Stimulated activated CD8-positive, alpha-beta memory T cell treated with anti-CD3 and anti-CD28 coated beads, Interleukin-15, amount 100 ng/mL, for 4 hours (primary cell): ENCODE measurements at places on chromosomes 4 and X.
A peak's percentile ranks its signal among the peaks of the same experiment; 100 is the strongest.

- DNase-seq: no peak
Measured at GRCh38 chrX:133045986-133046385, 50.9 kb downstream of the USP26 start.

- DNase-seq: no peak
Measured at GRCh38 chr4:91279899-91280298, 1023.9 kb upstream of the GRID2 start.

DNA sequence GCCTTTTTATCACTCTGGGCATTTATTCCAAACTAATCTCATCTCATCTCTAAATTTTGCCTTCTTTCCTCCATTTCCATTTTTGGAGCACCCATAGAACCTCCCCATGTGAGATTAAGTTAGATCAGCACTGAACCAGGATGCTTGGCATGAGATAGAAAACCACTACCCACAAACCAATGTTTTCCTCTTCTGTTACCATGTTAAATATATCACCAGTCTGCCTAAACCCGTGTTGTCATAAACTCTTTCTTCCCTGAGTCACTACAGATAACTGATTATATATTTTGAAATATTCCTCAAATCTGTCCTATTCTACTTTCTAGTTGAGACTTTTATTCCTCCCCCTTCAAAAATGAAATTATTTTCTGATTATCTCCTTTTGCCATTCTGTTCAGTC, 37.6 kb downstream of the GABRB1 start:
- no peak for DNase-seq

GRCh38 chr4:151408630-151409469, at the start of gene FHIP1A:
FHIP1A (plus strand) TSS chr4:151409176; CDS start chr4:151566260, 157,084 bp downstream.
- DNase-seq: peak; percentile 71

DNA sequence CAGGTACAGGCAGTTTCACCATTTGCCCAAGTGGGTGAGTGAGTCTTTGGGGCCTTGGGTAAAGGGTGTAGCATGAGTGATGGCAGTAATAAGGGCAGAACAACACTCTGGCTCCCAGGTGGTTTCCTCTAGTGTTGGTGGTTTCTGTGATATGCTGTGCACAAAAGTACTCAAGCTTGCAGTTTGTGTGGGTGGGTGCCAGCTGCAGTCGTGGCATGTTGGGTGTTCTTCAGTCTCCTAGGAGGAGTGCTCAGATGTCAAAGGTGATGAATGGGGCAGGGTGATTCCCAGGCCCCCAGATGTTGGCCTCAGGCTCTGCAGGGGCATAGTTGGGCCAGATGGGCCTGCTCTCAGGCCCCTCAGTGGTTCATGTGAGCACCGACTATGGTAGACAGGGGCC, 166.1 kb upstream of the KLF8 start:
- DNase-seq: no peak

DNA sequence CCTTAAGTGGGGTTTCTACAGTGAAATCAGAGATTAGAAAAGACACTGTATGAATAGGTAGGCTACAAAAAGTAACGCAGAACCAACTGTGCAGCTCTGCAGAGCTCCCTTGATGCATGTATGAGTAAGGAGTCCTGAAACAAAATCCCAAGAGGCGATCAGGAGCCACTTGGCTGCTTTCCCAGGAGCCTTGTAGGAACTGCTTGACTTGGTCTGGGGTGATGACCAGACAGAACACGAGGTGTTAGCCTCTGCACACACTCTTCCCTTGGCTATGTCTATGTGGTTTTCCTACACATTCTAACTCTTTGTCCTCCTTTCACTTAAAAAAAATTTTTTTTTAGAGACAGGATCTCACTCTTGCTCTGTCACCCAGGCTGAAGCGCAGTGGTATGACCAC, 22.8 kb upstream of the AP1S2 start:
- no peak for DNase-seq

DNA sequence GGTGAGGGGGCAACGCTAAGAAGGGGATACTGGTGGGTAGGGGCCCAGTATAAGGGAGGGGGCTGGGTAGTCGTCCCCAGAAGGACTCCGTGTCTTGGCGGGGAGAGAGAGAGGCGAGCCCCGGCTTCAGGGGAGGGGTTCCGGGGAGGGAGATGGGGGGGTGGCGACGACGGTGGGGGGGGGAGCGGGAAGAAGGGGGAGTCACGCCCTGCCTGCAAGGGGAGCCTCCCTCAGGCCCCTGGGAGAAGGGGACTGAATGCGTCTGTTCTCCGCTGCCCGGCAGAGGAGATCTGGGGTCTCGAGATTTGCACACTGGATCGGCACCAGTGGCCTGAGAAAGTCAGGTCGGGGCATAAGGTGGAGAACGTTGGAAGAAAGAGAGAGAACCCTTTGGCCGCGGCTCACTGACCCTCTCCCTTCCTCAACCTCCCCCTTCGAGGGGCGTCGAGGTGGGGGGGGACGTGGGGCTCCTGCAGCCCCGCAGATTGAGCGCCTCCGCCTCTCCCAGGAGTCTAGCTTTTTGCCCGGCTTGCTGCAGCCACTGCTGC, 609 bp upstream of the BCORL1 start:
- no peak for DNase-seq

GRCh38 chrX:372856-373640, 13.7 kb downstream of the PPP2R3B start:
- no peak for DNase-seq

DNA sequence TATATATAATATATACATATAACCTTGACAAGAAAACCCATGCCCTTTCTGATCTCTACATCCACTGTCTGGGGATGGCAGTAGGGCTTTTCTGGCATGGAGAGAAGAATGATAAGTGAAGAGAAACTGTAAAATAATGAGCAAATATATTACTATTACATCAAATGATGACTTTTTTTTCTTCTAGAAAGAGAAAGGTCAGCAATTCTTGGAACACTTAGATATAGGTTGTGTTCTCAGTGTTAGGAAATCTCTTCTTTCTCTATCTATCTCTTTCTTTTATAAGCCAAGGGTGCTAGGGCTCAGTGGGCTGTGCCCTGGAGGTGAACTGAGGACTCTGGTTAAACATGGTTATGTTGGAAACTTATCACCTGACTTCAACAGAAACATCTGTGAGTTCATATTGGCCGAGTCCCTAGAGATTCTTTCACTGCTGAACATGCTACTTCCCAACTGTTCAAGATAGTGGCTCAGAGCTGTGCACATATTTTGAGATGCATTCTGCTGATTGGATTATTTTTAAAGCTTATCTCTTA, 265.1 kb downstream of the GBA3 start:
- DNase-seq: no peak

- no peak for DNase-seq
Measured at GRCh38 chr4:336893-337142, 796 bp upstream of the ZNF141 start.

DNA sequence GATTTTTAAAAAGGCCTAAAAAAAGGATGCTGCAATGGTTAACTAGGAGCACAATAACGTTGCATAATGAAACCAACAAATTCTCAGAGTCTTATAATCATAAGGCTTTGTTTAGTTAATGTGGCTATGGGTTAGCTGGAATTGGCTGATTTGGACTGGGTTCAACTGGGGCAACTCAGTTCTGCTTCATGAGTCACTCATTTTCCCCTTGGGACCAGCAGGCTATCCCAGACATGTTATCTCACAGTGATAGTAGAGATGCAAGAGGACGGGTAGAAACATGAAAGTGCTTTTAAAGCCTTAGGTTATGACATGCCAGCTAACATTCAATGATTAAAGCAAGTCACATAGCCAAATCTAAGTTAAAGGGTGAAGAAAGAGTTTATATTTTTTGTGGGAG, 189.2 kb upstream of the GK2 start:
- no peak for DNase-seq

DNA sequence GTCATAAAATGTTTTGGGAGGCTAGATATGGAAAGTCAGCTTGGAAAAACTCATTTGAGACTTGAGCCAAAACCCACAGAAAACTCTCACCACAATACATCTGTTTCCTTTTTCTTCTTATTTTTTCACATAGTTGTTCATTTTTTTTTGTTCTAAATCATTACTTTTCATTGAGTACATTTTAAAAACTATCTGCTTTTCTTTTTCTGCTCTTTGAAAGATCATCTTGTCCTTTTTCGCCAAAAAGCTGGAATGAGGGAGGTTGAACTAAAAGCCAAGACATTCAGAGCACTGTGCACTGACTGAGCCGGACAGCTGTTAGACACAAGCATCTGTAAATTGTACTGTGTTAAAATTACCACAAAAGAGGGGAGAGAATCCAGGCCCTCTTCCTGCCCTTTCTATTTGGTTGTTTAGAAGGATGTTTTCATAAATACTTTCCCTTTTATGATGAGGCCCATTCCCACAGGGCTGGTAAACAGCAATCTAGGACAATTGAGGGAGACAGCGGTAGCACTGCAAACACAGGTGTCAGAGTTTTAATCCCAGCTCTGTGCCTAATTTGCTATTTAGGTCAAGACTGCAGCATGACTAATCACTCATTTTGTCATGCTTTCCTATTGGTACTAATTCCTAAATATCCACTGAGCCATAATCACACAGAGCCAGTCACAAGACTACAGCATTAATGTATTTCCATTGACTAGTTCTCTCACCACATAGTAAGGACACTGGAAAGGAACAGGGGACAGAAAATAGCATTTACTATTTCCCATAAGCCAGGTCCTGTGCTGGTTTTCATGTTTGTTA, 7.3 kb upstream of the RNF150 start:
- DNase-seq: no peak

DNA sequence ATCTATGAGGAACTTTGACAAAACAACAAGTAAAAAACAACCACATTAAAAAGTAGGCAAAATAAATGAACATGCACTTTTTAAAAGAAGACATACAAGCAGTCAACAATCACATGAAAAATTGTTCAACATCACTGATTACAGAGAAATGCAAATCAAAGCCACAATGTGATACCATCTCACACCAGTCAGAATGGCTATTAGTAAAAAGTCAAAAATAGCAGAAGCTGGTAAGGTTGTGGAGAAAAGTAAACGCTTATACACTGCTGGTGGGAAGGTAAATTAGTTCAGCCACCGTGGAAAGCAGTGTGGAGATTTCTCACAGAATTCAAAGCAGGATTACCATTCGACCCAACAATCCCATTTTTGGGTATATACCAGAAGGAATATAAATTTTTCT, 17.0 kb upstream of the LNX1 start:
- no peak for DNase-seq

DNA sequence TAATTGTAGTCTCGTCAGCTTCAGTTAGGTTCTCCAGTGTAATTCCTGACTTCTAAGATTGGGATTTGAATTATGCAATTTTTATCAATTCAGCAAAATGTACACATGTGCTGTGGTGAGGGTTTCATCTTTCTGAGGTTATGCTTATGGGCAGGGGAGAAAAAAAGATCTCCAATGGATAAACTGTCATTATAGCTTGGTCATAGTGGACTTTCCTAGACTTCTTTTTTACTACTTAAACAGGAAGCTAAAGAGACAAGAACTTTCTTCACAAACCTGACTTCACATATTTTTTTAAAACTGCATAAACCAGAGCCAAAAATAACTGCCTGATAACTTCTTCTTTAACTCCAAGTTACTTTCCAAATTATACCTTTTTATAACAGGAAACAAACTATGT, 21.7 kb upstream of the SPP1 start:
- no peak for DNase-seq

DNA sequence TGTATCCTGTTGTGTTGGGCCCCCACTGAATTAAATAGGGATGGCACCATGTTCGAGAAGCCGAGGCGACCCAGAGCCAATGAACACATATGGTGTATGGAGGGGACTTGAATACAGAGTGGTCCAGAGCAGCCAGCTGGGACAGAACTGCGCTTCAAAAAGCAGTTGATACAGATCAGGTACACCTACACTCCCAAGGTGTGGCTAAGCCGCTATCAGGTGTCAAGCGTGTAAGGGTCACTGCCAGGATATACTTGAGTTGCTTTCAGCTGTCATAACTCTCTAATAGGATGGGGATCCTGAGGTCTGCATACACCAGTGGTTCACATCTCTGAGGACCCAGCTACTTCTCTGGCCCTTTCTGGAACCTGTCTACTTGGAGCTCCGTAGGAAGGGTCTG, 3.2 kb upstream of the WDR1 start:
- DNase-seq: no peak

DNA sequence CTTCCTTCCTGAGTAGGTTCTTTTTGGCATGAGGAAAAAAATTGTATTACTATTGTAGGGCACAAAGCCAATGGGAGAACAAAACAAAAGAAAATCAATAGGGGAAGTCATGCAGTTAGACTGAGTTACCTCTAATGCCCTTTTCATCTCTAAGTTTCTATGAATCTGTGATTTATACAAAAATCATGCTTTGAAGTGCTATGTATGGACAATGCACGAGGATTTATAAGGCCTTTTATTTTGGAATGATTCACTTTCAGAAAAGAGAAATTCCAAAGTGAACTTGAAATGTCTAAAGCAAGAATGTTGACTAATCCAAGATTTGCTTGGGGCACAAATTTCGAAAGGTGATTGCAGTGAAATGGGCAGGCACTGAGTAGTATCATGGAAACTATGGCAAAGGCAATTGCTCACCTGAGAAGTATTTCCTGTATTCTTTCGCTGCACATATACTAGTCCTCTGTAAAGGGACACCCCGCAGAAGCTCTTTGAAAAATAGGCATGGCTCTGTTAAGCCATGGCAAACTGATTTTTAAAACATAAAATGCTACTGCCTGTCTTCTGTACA, 52.8 kb downstream of the ADGRG4 start:
- no peak for DNase-seq

- DNase-seq: no peak
Measured at GRCh38 chr4:60562334-60562733, 637.8 kb upstream of the ADGRL3 start.

DNA sequence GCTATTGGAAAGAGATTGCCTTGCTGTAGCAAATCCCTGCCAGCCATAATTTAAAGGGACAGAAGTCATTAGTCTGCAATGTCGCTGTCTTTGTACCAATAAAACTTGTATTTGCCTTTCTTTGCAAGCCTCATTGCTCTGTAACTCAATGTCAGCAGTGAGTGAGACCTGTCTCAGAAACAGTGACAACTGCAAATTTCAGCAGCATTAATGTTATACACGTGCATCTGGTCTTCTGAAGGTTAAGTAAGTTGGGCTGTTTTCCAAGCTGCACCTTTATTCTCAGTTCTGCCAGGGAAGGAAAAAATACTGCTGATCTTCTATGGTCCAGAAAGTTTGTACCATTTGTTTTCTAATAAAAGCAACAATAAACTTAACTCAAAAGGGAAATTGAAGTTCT, 543.1 kb downstream of the TRIML1 start:
- no peak for DNase-seq

DNA sequence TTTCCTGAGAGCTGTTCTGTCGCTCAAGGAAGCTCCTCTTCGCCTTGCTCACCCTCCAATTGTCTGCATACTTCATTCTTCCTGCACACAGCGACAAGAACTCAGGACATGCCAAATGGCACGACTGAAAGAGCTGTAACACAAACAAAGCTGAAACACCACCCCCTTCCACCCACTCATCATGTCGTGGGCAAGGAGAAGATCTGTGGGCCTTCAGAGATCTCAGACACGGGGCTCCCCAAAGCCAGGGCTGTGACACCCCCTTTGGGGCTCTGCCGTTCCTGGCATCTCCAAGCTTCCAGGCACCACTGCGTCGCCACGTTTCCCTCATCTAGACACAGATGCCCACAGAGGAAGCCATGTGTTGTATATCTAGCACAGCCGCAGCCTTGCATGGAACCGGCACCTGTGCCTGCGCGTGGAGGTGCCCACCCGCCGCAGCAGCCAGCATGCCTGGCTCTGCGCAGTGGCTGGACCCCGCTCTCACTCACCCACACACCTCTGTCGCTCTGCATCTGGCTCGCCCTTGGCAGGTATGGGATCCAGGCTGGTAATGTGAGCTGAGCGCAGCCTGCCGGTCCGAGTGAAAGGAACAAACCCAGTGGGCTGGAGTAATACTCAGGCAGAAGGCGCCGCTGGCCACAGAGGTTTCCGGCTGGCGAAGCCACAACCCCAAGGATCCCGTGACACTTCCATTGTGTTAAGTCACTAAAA, 676.4 kb upstream of the INTU start:
- DNase-seq: no peak
